ENCODE measurements at places on chromosomes 2 and 18.

DNA sequence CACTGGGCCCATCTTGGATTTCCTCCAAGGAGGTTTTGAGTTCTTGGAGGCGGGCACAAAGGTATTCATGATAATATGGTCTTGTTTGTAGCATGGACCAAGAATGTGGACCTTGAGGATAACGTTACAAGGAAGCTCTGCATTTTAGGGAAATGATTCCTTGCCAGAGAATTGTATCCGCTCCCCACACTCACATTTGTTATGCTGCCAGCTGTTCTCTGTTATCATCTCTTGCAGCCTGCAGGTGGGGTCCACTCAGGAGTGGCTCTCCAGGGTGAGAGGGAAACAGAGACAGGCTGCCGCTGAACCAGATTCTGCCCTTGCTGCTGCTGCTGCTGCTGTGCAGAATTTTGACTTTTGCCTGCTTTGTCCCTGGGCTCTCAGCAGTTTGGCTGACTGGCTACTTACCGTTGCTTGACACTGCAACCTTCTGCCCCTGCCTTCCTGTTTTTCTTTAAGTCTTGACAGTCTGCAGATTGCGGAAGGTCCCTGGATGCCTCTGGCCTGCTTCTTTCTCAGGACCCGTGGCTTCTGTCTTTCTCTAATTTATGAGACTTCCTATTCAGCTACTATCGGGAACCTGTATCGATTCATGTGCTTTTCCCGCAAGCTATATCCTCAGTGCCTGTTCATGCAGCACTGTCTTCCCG, 122.3 kb upstream of the DOCK10 start:
- DNase-seq = no peak

GRCh38 chr2:169782513-169782912, 16.2 kb upstream of the SSB start:
- no peak for DNase-seq

DNA sequence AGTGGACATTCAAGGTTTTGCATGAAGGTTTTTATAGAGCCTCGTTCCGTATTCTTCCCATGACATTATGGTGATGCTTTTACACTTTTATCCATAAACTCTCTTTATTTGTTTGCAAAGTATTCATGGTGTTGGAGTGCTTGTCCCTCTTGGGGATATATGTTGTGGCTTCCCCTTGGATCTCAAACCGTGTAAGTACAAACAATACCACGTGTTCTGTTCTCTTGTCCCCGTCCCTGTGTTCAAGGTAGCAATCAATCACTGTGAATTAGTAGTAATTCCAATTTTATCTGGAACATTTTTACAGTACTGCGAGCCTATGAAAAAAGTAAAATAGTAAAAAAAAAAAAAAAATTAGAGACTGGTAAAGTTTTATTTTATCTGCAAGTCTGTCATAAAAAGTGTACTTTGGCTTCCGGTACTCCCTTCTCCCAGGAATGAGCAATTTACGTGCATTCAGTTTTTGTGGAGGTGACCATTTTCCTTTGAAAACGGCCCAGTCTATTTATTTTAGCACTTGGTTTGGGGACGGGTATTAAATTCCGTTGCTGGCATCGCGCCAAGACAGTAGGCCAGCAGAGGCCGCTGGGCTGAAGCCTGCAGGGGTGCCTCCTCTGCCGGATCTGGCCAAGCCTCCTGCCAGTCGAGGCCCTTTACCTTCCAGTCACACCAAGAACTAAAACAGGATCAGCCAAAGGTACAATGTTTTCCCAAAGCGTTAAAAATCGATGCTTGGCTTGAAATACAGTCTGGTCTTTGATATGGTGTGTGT, 175.7 kb downstream of the SOCS6 start:
- DNase-seq = peak; percentile 20

DNA sequence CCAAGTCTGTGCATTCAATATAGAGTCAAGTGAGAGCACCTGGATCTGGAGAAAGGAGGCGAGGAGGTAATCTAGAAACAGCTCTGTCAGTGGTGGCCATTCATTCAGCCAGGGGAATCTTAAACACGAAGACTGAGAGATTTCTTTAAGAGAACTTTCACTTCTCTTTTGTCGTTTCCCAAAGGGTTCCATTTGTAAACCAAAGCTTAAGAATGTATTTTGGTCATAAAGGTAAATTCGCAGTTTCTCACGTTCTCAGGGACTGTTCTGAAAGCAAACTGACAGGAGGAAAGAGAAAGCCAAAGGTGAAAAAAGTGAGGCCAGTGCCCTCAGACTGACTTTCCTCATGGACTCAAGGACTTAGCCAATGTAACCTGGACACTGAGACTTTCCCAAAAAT, 513.5 kb downstream of the CMPK2 start:
- DNase-seq = no peak

GRCh38 chr18:58051765-58052460, 7.9 kb downstream of the NEDD4L start:
- no peak for DNase-seq

DNA sequence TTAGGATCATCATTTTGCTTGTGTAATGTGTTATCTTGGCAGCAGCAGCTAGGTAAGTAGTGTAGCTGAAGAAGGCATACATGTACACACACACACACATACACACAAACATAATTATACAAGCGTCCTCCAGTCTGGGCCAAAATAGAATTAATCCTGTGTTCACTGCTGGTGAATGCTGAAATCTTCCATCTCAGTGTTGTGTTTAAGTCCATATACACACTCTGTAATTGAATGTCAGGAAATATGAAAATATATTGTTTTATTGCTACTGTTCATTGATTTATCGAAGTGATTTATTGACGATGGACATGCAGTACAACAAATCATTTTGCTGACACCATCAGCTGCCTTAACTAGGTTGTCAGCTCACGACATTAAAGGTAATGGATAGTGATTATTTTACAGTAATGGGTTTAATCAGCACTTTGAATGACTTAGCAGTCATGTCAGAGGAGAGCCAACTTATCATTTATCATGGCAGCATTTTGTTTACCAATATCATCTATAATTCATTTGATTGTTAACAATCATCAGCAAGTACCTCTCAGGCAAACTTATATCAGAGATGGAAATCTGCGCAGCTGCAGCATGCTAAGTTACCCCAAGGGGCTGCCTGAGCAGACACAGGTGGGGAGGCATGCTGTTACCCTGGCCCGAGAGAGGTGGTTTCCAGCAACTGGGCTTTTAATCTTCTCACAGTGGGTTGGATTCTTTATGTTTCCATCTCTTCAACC, 83.7 kb upstream of the FSHR start:
- DNase-seq = no peak

- no peak for DNase-seq
These were observed 42.1 kb downstream of the IMPA2 start for GRCh38 chr18:12023375-12023774.

DNA sequence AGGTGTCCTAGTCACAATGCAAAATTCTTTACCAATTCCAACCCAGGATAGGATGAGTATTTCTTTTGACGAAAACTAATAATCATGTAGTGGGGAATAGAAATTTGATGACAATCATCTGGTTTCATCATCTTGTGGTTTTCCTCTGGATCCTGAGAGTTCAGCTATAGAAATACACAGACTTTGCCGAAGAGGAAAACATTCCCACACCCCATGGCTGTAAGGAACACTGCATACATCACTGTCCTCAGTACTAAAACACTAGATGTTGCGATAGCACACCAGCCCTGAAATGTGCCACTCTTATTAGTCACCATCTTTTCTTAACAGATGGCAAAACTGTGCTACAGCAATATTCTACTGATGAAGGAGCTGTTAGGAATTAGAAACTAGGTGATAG, 29.4 kb downstream of the CERKL start:
- no peak for DNase-seq

- no peak for DNase-seq
These were observed at the start of gene GRP for GRCh38 chr18:59219672-59220163. Gene GRP, plus strand, starts transcription at chr18:59220158. Its CDS starts 108 bp downstream, at chr18:59220266.

DNA sequence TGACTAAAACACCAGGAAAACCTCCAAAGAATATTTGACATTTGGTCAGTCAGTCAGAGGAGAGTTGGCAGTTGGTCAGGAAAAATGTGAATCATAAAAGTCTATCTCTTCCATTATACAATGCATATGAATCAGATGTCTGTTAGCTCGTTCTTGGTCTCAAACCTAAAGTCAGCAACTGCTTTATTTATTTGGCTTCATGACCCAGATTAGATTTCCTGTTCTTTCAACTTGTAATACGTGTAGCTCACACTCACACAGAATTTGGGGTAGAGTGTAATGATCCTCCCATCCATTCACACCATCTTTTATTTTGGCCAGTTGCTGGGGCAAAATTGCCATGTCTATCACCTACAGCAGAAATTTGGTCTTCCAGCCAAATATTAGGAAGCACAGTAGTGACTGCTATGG, 81.9 kb upstream of the COL5A2 start:
- DNase-seq = no peak

DNA sequence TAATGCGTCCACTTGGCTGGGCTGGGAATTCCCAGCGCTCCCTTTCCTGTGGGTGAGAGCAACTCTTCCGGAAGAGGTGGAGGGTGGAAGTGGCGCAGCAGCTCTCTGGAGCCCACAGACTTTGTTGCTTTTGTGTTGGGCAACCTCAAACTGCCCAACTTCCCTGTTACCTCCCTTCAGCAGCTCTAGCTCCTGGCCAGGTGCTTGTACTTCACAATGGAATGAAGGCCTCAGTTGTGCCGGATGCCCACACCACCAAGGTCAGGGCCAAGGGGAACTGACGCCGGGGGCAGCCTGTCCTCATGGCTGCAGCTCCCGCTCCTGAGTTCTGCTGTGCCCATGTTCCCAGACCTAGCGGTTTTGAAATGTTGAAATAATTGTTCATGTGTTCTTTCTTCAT, 322.9 kb downstream of the GALR1 start:
- no peak for DNase-seq

GRCh38 chr18:75824661-75825060, 397.2 kb upstream of the SMIM21 start:
- DNase-seq = no peak

- DNase-seq = no peak
These were observed 3.9 kb downstream of the HOXD8 start for GRCh38 chr2:176133389-176133788.

- DNase-seq = no peak
These were observed 40.1 kb downstream of the SCN3A start for GRCh38 chr2:165163761-165164160.

- DNase-seq = no peak
These were observed 53.8 kb downstream of the TGOLN2 start for GRCh38 chr2:85273738-85274731.

DNA sequence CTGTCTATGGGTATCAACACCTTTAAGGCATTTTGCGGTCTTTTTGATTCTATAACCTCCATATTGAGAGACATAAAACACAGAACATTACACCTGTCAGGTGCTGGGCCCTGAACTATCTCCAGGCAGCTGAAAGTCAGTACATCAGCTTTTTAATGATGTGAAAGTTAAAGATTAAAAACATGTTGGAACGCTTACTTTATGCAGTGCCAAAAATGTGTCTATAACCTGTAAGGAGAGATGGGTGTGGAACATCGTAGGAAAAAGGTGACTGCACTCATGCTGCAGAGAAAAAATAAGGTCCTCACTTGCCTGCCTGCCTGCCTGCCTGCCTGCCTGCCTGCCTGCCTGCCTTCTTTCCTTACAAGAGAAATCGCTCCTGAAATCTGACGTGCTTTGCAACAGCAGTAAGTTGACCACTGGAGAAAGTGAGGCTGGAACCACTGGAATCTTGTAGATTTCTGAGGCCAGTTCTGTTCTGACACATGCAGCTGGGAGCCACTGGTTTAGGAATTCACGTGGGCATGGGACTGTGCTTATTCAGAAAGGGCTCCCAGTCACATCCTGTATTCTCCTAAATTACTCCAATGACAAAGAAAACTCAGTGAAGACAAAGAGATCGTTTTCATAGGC, 34.1 kb downstream of the BCL11A start:
- DNase-seq = no peak

DNA sequence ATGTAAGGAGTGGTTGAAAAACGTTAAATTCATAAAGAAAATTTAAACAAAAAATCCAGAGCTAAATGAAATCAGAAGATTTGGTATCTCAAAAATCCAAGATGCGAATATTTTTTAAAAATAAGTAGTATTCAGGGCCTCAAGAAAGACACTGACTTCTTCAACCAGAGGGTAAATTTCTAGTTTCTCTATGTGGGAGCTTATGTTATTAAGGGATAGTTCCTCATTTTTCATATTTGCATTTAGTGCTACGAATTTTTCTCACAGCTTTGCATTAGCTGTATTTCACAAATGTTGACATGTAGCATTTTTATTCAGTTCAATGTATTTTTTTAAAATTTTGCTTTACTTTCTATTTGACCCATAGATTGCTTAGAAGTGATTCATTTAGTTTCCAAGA, 454.7 kb downstream of the CBLN2 start:
- no peak for DNase-seq

GRCh38 chr2:7288484-7288883, 371.3 kb downstream of the RNF144A start:
- no peak for DNase-seq

DNA sequence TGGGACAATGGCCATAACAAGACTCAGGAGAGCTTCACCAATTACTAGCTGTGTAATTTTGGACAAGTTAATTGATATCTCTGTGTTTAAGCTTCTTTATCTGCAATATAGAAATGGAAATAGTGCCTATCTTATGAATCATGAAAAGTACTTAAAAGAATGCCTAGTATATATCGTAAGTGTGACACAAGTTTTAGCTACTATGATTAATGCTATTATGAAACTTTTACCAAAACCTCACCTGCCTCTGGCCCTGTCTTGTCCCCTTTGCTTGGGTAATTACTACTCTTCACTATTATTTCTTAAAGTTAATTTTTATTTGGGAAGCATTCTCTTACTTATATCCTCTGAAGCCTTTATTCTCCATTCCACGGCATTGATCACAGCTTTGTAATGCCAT, 75.0 kb upstream of the NETO1 start:
- DNase-seq = no peak

GRCh38 chr18:1026930-1027329, 122.3 kb downstream of the ADCYAP1 start:
- no peak for DNase-seq

- no peak for DNase-seq
These were observed 1109.3 kb downstream of the TSN start for GRCh38 chr2:122864728-122865127.

DNA sequence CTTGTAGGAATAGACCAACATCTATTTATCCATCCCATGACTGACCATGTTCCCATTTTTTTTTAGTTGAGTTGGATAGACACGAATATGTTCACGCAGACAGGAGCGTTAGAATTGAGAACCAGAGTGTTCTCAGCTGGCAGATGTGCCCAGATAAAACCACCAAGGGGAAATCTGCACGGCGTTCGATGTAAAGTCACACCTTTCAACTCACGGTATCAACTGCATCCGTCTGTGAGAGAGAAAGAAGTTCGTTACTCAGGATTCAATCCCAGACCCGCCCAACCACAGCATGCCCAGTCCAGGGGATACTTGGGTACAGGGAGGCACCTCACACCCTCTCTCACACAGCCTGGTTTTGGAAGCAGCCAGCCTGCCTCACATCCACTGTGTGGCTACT, 26.1 kb downstream of the MAL start:
- DNase-seq = no peak

- DNase-seq = no peak
These were observed 124.1 kb upstream of the MYT1L start for GRCh38 chr2:2455151-2455550.

Measured in stimulated activated CD4-positive, alpha-beta T cell treated with anti-CD3 and anti-CD28 coated beads, TNF-alpha, amount 100 ng/mL, for 48 hours (primary cell).